Stimulated activated CD4-positive, alpha-beta T cell treated with anti-CD3 and anti-CD28 coated beads, TNF-alpha, amount 100 ng/mL, for 4 hours (primary cell): ENCODE measurements at places on chromosomes 4 and X.

DNA sequence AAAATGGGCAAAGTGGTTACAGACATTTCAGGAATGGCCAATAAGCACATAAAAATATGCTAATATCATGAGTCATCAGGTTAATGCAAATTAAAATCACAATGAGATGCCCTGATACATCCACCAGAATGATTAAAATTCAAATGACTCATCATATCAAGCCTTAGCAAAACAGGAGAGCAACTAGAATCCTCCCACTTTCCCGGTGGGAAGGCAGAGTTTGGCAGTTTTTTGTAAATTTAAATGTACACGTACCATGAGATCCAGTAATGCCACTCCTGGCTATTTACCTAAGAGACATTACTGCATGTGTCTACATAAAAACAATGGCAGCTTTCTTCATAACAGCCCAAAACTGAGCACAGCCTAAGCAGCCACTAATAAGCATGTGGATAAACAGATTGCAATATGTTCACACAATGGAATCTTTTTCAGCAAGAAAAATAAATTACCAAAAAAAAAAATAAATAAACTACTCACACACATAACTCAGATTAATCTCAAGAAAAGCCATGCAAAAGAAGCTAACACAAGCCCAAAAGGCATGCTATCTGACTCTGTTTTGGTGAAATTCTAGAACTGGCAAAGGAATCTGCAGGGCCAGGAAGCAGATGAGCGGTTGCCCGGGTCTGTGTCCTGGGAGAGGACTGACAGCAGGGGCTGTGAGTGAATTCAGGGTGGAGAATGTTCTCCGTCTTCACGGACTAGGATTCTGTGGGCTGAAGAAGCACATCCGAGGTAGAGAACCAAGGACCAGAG, 48.8 kb downstream of the AFAP1 start:
- DNase-seq = no peak

- no peak for DNase-seq
Observed at GRCh38 chr4:176792326-176793059, at the start of gene VEGFC. TSS of gene VEGFC (minus strand) at chr4:176792922. CDS start at chr4:176792311, 611 bp downstream.

GRCh38 chrX:7059214-7059838, 88.2 kb upstream of the STS start:
- no peak for DNase-seq

DNA sequence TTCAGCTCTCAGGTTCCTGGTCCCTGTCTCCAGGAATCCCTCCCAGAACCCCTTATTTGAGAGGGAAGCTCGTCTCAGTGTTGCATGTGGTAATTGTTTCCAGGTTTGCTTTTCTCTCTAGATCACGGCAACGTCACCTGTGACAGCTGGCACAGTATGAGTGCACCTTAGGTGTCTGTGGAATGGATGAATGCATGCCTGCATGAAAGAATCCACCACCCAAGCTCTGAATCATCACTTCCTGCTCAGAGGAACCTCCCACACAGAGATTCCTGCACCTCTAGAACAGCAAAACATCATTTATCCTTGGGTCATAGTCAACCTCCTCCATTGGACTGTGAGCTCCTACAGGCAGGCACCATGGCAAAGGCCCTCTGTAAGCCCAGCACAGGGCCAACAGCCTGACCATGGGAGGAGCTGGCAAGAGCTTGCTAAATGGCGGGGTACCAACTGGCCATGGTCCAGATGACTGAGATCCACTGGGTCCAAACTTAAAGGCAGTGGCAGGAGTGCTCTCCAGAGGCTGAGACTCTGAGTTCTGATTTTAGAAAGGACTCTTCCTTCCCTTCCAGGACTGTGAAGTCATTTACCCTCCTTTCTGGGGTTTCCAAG, 116.2 kb downstream of the SLC2A9 start:
- DNase-seq = no peak

GRCh38 chr4:111204797-111205196, 581.9 kb upstream of the PITX2 start:
- no peak for DNase-seq
